ENCODE measurements at places on chromosomes 7 and 10.
A peak's percentile ranks its signal among the peaks of the same experiment; 100 is the strongest.

DNA sequence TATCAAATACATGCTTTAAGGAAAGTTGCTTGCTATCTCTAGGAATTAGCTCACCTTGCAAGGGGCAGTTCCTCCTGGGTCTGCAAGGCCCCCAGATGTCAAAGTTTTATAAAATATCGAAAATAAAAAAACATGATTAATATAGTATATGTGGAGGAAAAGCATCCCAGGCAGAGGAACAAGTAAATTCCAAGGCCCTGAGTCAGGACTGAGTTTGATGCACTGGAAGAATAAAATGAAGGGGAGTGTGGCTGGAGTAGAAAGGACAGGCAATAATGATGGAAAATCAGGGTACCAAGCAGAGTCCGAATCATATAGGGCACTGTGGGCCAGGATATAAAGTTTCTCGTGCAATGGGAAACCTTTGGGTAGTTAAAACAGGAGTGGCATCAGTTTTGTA, 112.4 kb upstream of the EEPD1 start:
- no peak for DNase-seq

- no peak for DNase-seq
Observed at GRCh38 chr7:18003286-18003994, 24.2 kb downstream of the PRPS1L1 start.

DNA sequence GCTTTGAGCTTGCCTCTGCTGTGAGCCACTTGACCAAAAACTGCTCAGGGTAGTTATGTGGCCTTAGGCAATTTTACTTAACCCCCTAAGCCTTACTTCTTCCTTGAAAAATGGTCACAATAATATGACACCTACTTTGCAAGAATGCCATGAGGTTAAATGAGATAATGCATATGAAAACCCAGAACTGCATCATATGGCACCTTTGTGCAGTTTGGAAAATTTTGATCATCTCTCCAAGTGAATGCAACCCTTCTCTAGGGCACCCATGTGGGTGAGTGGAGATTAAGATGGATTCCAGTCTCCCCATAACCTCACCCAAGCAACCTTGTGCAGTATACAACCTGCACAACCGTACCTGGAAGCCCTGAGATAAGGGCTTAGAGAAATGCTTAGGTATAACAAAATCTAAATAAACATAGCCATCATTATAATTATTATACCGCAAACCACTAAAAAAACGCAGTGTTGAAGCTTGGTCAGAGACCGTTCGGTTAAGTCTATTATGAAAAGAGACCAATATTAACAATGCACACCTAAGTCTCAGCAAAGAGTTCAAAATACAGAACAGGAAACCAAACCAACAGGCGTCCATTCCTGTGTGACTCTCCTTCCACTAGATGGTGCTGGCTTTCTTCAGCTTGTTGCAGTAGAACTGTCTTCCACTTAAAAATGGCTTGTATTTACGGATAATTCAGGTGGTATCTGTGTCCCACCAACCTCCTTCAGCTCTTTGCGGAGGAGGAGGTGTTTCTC, 21.0 kb upstream of the ASB15 start:
- peak; percentile 48 for DNase-seq

DNA sequence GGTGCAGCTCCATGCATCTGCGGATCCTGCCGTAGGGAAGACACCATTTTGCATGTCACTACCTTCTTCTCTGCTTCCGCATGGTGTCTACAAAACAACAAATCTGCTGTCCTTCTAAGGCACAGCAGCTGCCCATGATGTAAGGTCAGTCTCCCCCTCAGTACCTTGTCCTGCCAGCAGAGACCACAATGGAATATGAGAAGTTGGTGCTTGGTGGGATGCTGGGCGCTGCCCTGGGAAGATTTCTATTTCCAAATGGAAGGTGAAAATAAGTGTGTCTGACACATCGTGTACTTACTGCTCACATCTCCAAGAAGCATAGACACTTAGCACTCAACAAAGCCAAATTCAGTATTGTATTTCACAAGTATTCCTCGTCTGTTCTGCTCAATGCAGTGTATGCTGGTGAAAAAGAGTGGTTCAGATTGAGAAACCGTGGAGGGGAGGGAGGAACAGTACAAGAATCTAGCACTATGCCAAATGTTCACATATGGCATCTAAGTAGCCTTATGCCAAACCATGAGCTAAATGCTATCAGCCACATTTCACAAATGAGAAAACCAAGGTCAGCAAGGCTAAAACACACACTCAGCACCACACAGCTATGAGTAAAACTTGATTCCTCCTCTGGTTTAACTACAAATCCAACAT, 95.0 kb downstream of the GRB10 start:
- DNase-seq: no peak

DNA sequence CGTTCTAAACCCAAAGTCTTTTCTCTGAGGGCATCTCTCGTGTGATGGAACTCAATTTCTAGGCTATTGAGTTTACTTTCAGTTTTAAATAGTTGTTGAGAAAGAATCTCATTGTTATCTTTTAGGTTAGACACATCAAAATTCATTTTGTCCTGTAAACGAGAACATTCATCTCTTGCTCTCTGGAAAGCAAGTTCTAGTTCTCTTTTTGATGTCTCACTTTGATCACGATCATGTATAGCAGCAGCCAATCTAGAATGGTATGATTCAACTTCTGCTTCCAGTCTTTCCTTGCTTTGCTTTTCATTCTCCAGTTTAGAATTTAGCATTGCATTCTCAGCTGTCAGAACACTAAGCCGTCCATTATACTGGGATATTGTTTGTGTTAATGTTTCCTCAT, 65.1 kb downstream of the ANKRD26 start:
- DNase-seq: no peak

DNA sequence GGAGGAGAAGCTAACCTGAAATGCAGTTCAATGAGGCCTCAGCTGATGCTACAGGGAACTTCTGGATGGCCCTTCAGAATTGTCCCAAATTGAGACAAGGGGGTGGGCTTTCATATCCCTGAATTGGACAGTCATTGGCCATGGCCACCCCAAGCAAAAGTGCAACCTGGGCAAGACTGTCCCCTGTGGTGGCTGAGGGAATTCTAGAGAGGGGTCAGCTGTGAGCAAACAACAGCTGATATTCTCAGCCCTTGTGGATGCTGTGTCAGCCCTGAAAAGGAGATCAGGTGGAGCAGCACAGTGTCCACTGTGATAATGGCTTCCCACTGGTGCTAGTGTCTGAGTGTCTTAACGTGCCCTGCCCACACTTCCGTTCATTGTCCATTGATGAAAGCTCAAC, 76.6 kb downstream of the SLC16A9 start:
- DNase-seq: no peak

GRCh38 chr7:116356979-116357378, 142.6 kb upstream of the CAV2 start:
- no peak for DNase-seq

- DNase-seq: no peak
Observed at GRCh38 chr7:137774793-137775201, 72.0 kb downstream of the DGKI start.

DNA sequence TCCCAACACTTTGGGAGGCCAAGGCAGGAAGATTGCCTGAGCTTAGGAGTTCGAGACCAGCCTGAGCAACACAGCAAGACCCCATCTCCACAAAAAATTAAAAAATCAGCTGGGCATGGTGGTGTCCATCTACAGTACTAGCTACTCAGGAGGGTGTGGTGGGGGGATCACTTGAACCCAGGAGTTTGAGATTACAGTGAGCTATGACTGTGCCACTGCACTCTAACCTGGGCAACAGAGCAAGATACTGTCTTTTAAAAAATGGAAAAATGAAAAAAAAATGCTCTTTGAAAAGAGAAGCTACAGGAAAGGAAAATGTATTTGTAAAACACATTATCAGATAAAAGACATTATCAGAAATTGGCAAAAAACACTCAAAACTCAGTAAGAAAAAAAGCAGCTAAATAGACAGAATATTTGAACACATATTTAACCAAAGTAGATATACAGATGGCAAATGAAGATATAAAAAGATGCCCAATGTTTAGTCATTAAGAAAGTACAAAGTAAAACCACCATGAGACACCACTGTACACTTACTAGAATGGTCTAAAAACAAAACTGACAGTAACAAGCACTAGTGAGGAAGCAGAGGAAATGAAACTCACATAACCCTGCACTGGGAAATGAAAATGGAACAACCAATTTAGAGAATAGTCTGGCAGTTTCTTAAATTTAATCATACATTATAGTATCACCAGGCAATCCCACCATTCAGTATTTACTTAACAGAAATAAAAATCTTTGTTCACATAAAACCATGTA, 40.5 kb downstream of the NRBF2 start:
- DNase-seq: no peak

Data from SW 1271 (cell line).